Brain (organoid and tissue), 16 donors: ENCODE measurements at places on chromosomes 1 and 21.

DNA sequence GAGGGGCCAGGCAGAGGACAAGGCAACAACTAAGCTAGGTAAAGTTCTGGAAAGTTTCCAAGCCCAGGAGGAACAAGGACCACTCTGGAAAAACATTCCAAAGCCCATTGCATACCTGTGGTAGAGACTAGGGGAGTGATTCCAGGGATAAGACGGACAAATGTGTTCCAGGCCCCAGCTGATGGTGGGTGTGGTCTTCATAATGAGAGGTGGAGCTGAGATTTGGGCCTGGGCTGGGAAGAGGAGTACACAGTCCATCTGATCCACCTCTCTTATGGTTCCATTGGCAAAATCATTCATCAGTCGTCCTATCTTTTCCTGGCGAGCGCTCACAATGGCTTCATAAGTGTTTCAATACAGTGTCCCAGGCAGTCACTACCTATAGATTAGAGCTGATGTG lies 4.5 kb downstream of the KLHDC7A start:
- DNase-seq = no peak

DNA sequence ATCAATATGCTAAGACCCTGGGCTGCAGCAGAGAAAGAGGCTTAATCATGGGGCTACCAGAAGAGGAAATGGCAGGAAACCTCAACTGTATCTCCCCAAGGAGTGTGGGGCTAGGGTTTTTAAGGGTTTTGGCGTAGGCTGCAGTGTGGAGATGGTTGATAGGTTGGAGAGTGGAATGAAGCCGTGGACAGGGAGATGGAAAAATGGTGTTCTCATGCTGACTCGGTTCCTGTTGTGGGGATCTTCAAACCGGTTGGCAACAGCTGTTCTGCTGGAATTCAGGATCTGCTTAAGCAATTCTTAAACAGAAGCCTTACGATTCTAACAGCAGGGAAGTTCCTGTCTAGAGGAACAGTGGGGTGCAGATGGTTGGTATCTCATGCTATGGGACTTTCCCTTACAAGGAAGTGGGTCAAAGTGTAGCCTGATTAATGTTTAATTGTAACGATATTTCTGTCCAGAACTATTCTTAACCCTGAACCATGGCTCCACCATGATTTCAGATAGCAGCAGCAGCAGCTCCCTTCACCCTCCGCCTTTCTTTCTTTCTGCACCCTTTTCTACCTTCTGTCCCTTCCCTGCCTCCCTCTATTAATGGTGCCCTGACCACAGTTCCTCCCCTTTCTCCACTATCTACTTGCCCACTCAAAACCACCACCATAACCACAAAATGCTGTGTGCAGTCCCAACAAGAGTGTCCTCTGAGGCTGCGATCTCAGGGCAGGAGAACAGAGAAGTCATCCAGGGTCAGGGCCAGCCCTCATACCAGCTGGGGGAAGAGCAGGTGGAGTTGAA lies 30.8 kb downstream of the RSPH1 start:
- no peak for DNase-seq

DNA sequence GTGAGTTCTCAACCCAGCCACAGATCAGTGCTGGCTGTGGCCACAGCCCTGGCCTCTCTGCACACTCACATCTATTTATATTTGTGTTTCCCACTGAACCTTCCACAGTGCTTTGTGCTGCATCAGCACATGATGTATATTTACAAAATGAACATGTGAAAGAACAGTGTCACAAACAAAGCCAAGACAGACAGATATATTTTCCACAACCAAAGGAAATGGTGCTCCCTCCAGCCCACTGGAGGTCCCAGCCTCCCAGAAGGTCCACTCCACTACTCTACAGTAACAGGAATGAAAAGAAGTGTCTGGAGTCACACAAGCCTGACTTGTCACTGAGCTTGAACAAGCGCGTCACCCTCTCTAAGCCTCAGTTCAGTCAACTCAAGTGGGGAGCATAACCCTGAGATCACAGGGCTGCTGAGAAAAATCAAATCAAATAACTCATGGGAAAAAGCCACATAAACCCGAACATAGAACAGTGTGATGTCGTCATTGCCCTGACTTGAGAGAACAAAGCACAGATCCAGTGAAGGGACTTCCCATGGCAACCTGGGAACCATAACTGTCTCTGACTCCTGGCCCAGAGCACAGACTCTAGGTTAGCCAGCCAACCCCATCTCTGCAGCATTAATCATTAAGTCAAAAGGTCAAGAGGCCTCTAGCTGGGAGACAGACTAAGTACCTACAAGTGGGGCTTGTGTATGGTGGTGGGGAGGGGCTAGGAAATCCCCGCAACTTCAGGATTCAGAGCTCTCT lies 121.2 kb downstream of the TRABD2B start:
- no peak for DNase-seq

GRCh38 chr1:36419140-36419539 lies 21.4 kb upstream of the LSM10 start:
- DNase-seq = no peak

GRCh38 chr1:62621907-62622306 lies 24.6 kb downstream of the ANGPTL3 start:
- DNase-seq = no peak

DNA sequence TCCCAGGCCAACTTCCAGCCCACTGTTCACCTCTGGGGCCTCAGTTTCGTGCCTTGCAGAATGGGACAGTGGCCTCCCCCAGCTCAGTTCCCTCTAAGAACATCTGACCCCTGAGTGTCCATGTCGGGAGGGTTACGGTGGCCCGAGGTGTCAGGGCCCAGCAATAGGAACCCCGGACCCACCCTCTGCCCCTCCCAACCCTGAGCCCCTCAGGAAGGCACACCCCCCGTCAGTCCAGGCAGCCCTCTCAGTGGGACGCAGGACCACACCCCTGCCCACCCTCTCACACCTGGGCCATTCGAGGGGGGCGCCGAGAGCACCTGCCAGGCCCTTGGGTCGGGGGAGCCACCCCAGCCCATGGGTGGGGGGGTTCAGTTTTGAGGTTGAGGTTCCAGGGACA lies 447 bp downstream of the TTC34 start:
- no peak for DNase-seq

GRCh38 chr1:161351482-161351881 lies 16.2 kb downstream of the CFAP126 start:
- DNase-seq = no peak

DNA sequence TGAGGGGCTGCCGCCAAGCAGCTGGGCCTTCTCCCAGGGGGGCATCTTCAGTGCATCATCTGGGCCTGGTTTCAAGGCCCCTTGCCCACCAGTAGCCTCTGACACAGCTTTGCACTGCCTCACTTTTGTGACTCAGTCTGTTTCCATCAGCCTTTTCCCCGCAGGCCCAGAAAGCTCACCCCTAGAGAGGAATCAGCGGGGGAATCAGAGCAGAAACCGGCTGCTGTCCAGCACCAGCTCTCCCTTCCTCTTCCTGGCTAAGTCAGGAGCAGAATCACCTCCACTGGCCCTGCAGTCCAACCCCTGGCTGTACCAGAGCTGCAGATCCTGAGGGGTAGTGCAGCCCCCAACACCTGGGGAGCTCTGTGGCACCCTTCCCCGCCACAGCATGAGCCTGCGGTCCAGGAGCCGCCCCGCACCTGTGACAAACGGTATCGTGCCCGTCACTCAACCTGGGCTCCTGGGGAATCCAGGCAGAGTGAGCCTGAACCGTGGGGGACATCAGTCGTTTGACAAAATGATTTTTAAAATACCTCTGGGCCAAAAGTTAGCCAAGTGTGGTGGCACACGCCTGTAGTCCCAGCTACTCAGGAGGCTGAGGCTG lies 83.3 kb upstream of the TMEM51 start:
- DNase-seq = no peak

- no peak for DNase-seq
These were observed 11.1 kb upstream of the RAVER2 start for GRCh38 chr1:64733581-64734286.

DNA sequence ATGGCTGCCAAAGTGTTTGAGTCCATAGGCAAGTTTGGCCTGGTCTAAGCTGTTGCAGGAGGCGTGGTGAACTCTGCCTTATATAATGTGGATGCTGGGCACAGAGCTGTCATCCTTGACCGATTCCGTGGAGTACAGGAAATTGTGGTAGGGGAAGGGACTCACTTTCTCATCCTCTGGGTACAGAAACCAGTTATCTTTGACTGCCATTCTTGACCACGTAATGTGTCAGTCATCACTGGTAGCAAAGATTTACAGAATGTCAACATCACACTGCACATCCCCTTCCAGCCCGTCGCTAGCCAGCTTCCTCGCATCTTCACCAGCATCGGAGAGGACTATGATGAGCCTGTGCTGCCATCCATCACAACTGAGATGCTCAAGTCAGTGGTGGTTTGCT lies 215.8 kb upstream of the JUN start:
- DNase-seq = no peak

DNA sequence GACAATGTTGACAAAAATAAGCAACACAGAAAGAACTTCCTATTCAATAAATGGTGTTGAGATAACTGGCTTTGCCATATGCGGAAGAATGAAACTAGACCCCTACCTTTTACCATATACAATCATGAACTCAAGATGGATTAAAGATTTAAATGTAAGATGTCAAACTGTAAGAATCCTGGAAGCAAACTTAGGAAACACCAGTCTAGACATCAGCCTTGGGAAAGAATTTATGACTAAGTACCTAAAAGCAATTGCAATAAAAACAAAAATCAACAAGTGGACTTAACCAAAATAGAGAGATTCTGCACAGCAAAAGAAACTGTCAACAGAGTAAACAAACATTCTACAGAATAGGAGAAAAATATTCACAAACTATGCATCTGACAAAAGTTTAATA lies 16.1 kb upstream of the CLDN8 start:
- DNase-seq = no peak

GRCh38 chr1:154469844-154470560 lies 32.0 kb upstream of the TDRD10 start:
- peak; percentile 69 for DNase-seq

GRCh38 chr1:25003457-25004190 lies 73.5 kb upstream of the RUNX3 start:
- no peak for DNase-seq

DNA sequence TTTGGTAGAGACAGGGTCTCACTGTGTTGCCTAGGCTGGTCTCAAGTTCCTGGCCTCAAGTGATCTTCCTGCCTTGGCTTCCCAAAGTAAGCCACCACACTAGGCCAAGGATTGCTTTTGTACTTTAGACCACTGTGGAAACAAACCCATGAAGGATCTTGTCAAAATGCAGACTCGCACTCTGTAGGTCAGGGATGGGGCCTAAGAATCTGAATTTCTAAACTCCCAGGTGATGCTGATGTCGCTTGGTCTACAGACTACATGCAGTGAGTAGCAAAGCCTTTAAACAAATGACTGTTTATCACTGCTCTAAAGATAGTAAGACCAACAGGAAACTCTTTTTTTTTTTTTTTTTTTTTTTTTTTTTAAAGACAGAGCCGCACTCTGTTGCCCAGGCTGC lies 54.1 kb upstream of the MUTYH start:
- DNase-seq = no peak

- DNase-seq = no peak
These were observed 91.4 kb downstream of the AKT3 start for GRCh38 chr1:243758647-243759046.

DNA sequence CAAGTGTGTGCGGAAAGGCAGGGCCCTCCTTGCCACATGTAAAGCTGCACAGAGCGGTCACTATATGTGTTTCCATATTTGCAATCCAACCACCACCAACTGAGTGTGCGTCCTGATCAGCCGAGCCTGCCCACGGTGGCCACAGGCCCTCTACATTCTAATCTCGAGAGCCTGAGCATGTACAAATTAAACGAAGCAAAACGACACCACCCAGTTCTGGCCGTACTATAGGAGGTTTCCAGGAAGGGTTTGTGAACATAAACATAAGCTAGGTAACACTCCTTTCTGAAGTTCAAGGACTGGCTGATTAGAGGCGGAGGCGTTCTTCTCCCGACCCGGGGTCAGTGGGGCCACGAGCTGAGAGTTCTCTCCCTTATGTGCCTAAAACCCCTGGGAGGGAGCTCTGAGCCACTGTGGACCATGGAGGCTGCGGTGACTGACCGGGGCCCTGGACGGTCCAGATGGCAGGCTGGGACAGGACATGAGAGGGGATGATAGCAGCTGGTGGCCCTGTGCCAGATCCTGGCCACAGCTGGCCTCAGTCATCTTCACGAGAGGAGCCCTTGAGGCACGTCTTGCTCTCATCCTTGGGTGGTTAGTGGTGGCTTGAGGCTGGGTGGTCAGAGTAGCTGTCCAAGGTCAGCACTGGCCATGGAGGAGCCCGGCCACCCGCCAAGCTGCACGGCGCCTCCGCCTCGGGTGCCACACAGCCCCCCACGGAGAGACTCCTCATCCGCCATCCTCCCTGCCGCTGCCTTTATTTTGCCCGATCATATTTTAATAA lies 39.1 kb upstream of the TRAPPC10 start:
- DNase-seq = no peak

- DNase-seq = no peak
These were observed 15.9 kb upstream of the ELOA start for GRCh38 chr1:23727362-23727811.

DNA sequence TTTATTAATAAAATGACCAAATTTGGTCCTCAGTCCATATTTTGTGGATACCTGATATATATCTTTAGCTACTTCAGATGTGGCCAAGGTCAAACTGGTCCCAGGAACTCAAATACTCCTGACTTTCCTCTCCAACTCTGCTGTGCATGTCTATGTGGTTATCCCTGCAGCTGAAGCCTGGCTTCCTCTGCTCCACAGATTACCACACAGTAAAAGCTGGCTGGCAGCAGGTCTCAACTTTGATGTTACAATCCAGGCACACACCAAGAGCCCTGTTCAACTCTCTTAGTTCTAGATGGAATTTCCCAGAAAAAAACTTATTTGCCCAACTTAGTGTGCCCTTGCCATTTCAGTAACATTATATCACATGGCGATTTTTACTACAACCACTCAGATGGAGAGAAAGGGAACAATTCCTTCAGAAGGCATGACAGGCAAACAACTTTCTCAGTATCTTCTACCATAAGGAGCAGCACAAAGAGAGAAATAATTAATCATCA lies 479.5 kb downstream of the PLPP3 start:
- DNase-seq = no peak

GRCh38 chr1:63423649-63424048 lies 56.2 kb downstream of the ALG6 start:
- no peak for DNase-seq

- DNase-seq = no peak
These were observed 101.8 kb downstream of the FAM78B start for GRCh38 chr1:166064951-166065350.

DNA sequence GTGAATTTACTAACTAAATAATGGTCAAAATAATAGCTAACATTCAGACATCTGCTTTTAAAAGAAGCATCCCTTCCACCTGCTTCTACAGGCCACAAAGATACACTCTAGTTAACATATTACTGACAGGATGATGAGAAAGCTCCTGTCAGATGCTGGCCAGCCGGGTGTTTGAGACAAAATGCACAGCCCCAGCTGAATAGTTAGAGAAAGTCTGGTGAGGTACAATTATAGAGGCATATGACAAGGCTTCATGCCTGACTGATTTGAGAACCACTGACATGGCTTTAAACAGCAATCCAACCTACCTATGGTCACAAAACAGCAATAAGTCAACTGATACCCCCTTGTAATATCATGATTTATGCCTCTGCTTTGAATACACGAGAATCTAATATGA lies 137.0 kb downstream of the DENND1B start:
- peak; percentile 40 for DNase-seq
